ENCODE measurements at places on chromosomes 5 and 9.

DNA sequence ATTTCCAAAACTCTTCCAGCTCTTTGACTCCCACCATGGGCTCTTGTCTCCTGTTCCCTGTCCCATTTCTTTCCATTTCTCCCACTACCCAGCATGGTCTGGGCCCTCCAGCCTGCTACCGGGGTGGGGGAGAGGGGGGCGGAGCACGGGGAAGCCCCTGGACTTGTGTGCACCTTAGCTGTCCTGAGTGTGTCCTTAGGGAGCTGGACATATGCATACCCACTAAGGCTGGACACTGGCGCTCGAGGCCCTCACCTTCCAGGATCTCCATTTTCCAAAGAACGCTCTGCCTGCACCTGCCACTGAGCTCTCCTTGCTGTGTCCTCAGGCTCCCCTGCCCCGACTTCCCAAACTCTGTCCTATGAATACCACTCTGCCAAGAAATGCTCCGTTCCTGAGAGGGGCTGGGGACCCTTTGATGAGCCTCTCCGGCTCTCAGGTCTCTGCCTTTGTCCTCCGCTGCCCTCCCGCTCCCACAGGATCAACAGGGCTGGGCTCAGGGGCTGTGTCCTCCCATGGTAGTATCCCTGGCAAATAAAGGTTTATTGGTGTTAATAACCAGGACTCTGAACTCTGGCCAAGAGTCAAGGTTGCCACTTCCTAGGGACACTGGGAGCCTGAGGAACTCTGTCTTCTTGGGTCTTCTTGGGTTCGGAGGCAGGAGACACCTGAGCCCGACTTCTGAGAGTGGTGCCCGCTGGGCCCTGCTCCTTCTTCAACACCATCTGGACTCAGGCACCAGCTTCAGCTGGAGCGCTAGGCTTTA, 831 bp upstream of the SHROOM1 start:
- no peak for DNase-seq

DNA sequence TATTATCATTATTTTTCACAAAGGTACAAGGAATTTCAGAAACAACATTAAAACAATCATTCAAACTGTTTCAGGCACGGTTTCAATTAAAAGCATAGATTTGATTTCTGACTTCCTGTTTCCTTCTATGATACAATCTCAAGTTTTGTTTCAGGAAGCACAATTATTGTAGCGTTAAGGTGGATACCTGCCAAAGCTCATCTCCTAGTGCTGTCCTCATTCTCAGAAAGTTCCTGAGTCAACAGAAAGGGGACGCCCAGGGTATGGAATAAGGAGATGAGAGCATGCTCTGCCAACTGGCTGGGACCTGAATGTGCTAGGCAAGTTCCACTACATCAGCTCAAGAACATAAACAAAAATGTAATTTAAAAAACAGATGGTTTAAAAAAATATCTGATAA, 2.0 kb upstream of the TRIM14 start:
- DNase-seq: no peak

DNA sequence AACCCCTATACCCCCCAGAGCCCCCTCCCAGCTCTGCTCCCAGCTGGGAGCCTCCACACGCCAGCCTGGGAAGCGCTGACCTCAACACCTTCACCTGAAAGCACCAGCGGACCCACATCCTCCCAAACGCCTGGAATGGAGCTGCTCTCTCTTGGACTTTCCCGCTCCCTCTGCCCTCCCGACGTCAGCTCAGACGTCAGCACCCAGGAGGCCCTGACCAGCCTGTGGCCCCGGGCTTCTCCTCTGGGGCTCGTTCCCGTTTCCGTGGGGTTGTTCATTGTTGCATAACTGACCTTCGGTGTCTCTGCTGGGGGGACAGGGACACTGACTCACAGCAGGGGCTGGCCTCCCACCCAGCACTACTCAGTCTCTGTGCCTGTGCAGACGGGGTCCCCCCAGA, 35.0 kb upstream of the SLC6A3 start:
- DNase-seq: no peak

DNA sequence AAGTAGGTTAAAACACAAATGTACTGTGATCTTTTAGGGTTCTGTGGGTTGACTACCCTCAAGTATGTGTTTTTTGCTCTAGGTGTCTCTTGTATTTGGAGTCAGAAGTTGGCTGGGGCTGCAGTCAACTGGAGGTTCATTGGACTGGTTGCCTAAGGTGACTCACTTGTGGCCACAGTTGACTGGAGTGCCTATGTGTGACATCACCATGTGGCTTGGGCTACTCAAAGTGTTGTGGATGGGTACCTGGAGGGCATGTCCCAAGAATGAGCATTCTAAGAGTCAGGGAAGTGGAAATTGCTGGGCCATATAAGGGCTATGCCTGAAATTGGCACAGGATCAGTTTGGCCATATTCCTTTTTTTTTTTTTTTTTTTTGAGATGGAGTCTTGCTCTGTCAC, 27.4 kb downstream of the SNX30 start:
- DNase-seq: no peak

DNA sequence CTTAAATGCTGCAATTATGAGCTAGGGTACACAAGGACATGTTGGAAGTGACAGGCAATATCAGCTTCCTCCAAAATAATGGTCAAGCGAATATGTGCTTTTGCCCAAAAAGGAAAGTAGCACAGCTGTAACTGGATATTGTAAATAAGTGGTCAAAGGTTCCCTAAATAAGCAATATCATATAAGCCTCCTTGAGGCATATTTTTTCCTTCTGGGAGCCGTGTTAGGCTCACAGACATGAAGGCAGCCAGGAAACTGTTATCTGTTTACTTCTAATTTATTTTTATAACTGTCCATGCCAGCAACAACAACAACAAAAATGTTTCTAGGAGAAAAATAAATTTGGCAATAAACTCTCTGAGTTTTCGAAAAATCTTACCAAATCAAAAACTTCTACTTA, 648.3 kb downstream of the PDE4D start:
- no peak for DNase-seq

DNA sequence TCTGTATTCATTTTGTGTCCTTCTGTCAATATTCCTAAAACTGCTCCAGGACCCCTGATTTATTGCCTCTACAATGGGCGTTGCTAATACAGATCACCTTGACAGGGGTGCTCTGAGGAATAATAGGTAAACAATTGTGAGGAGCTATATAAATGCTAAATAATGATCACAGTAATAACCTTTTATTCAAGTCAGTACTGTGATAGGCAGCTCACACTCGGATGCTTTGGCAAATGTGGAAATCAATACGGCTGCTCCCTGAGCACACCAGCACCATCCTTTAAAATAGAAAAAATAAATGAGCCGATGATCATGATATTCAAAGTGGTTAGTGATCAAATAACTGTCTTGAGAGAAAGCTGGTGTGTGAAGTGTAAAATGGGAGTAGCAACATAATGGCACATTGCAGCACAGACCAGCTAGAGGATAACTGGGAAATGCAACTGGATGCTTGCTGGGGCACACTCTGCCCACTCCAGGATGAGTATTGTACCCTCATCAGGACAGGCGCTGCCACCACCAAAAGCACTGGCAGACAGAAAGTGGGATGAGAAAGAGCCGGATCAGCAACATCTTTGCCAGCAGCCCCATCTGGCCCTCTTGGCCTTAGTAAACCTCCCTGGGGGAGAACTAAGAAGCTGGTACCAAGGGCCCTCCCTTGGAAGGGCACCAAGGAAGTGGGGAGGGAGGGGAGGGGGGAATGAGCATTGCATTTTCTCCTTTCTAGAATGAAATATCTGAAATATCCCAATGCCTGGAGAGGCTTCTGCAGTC, 69.4 kb upstream of the SPATA31D4 start:
- no peak for DNase-seq

DNA sequence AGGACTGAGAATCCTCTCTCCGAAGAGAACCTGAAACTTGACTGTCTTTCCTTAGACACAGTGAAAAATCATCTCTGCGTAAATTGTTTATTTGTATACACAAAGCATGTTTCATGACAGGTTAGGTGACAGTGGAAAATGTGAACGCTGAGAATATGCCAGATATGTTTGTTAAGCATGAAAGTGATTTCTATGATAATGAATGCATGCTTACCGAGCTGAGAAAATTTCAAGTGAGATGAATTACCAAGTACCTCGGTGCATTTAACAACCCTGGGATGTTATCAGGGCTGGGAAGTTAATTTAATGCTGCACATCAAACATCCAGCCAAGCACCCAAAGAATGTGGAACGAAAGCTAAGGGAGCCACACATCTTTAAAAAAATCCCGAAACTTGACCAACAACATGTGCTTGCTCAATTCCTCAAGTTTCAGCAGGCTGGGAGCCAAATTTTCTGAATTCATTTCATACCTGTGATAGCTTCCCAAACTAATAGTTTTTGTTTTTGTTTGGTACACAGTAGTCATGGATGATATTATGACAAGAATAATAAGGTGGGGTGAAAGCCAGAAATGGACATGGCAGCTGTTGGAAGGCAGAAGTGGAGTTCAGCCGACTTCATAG, 336.9 kb downstream of the ARHGEF28 start:
- no peak for DNase-seq

DNA sequence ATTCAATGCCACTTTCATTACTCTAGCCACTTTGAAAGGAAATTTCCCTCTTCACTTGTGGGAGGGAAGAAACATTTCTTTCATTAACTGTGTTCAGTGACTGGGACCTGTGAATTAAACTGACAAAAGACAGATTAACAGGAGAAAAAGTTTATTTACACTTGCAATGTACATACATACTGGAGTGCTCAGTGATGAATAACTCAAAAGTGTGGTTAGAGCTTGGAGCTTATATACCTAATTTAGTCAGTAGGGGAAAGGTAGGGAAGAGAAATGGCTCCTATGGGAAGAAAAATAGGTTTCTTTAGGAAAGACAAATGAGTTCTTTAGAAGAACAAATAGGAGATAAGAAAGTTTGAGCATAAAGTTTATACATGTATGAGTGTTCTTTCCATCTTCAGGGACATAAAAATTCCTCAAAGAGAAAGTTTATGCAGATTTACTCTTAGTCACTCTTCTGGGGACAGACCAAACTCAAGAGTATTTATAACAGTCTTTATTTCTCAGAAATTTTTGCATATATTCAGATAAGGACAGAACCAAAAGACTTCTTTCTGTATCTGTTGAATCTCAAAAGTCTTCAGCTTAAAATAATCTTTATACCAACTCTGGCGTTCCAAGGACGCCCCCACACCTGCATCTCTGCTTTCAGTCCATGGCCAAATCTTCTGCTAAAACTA, 120.0 kb upstream of the RAI14 start:
- no peak for DNase-seq

DNA sequence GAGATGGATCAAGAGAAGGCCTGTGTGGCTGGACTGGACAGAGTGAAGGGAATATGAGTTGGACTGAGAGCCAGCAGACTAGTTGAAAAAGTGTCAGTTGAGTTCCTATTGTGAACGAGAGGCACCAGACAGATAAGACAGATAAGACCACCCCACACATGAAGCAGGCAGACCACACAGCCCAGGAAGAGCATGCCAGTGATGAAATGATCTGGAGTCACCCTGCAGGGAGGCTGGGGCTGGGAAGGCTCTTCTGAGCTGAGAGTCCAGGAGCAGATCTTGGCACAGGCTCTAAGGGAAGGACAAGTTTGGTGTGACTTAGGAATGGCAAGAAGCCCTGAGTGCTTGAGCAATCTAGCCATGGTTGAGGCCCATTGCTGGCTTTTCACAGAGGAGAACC, 10.6 kb upstream of the SLC25A48 start:
- no peak for DNase-seq

GRCh38 chr5:153998010-153998409, 40.7 kb downstream of the FAM114A2 start:
- DNase-seq: no peak

GRCh38 chr9:35335164-35335563, 154.7 kb upstream of the RUSC2 start:
- DNase-seq: no peak

GRCh38 chr5:151779531-151780125, 7.9 kb downstream of the G3BP1 start:
- no peak for DNase-seq

DNA sequence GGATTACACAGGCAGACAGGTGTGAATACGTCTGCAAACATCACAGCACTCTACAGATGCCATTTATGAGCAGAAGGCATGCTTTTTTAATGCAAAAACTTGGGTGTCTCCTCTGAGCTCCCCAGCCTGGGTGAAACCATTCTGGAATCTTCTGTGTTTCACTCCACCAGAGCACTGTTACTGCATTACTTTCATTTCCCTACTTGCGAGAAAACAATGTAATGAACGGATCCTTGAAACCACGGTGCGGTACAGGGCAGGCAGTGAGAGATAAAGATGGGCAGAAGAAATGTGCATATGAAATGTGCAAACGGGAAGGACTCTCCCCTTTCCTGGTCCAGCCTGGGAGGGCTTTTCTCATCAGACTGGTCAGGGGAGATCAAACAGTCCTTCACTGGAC, 584.3 kb upstream of the KLF4 start:
- DNase-seq: no peak

DNA sequence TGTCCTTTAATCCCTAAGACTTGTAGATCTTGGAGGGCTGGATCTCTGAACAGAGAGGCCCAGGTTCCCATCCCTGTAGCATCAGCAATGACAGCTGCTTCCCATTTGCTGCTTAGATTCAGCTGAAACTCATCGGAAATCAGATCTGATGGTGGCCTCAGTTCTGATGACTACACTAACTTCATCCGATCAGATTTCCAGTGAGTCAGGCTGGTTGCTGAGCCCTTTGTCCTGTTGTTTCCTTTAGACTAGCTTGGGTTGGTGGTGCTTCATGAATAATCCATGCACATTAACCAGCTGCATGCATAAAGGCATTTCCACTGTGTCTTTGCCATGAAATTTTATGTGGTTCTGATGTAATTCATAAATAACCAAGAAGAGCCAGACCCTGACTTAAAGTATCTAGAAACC, 195.2 kb upstream of the TUT7 start:
- no peak for DNase-seq

DNA sequence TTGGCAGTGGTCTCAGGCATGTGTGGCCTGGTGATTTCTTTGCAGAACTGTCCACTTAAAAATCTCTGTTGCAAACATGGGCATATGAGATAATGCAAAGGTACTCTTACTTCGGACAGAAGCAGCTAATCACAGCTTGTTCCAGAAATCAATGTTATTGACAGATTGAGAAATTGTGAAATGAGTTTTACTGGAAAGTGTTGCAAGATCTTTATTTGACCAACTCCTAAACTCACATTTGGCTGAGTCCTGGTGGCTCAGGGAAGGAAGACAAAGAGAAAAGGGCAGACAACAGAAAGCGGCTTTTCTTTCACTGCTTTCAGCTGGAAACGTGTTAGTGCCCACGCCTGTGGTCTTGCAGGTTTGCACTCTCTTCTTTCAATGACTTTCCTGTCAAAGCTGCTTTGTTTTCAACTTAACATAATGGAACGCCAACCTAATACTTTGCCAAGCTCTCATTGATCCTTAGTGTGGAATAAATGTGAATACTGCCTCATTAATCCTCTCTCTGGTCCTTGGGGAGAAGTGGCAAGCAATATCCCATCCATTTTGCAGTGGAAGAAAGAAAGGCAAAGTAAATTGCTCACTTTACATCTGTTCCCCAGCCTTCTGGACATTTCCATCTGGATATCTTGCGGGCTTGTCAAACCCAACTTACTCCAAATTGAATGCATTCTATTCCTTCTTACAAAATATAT, 586.4 kb downstream of the LRRC70 start:
- no peak for DNase-seq

DNA sequence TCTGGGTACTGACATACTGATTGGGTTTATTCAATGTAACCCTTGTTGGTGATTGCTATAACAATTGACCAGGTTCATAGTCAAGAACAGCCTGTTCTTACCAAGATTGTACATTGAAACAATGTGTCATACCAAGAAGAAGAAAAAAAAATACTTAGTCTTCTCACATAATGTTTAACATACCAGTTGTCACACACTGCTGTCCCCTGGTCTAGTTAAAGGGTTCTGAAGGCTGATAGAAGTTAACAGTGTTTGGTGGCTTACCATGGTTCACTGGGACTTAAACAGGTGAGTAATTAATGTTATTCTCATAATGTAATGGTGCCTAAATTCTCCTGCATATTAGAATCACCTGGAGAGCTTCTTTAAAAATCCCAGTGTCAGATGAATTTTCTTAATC, 18.5 kb upstream of the CDC42SE2 start:
- no peak for DNase-seq

All from SHP77 treated with DMSO at 0.1 percent for 48 hours (cell line).